ENCODE measurements at places on chromosomes 2 and 18. TPM values are rescaled to one million over a fixed set of nuclear protein-coding genes. Genes with fewer than 3 reads are reported as not detected.

DNA sequence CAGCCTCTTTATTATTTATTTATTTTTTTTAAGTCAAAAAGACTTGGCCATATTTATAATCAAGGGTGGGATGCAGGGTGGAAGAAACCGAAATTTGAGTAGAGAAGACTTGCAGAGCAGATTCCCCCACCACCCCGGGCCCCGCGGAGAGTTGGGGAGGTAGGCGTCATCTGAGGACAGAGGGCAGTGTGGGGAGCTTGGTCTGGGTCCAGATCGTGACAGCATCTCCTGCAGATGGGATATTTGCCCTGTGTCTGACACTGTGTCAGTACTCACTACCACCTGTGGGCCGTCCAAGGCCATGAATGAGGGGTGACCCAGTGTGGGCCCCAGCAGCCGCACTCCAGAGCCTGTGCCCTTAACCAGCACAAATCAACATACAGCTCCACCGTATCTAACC lies 10.5 kb upstream of the PRELID3A start:
- no peak overlapping the region for H3K27ac ChIP-seq
- H3K27me3 ChIP-seq: no peaks in the 10 kb centered on the region
- no peaks in the 10 kb centered on the region for H3K36me3 ChIP-seq
- no peak overlapping the region for H3K4me3 ChIP-seq

DNA sequence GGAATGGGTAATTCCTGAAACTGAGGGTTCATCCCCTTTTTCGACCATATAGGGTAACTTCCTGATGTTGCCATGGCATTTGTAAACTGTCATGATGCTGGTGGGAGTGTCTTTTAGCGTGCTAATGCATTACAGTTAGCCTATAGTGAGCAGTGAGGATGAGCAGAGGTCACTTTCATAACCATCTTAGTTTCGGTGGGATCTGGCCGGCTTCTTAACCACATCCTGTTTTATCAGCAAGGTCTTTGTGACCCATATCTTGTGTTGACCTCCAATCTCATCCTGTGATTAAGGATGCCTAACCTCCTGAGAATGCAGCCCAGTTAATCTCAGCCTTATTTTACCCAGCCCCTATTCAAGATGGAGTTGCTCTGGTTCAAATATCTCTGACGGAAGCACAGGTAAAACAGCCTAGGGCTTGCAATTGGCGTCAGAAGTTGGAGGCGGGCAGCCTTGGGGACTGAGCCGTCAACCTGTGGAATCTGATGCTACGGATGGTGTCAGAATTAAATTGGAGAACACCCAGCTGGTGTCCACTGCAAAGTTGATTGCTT lies 19.5 kb downstream of the RALBP1 start:
- H3K4me1 ChIP-seq: no peaks in the 10 kb centered on the region
- no peak overlapping the region for H3K27ac ChIP-seq
- no peak overlapping the region for H3K4me3 ChIP-seq
- no peaks in the 10 kb centered on the region for H3K36me3 ChIP-seq
- no peak for DNase-seq
- no peaks in the 10 kb centered on the region for H3K27me3 ChIP-seq

DNA sequence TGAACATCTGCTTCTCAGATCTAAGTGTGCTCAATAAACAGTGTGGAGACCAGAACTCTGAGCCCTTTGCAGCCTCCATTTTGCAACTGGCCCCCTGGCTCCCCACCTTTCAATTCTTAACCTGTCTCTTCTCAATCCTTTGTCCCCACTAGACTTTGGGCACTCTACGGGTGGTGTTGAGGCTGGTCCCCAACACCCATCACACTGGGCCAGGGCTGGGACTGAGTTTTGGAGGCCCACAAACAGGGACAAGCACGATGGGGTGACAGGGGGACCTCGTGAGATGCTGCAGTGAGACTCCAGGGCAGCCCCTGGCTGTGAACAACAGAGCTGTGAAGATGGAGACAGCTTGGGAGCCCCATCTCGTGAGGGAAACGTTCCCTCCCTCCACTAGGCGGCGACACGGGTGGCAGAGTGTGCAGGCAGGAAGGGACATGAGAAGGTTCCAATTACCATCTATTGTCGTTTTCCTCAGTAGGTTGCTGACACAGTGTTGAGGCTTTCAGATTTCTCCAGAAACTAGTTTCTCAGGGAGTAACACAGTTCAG lies 1.2 kb downstream of the ANKMY1 start:
- H3K27me3 ChIP-seq: no peaks in the 10 kb centered on the region
- H3K36me3 ChIP-seq: peaks cover 19% of the 10 kb centered on the region
- DNase-seq: peak; percentile 45
- peaks cover 33% of the 10 kb centered on the region for H3K4me1 ChIP-seq
- no peak overlapping the region for H3K27ac ChIP-seq

GRCh38 chr2:3348767-3349166 lies 28.9 kb downstream of the EIPR1 start:
- no peak overlapping the region for H3K27ac ChIP-seq

DNA sequence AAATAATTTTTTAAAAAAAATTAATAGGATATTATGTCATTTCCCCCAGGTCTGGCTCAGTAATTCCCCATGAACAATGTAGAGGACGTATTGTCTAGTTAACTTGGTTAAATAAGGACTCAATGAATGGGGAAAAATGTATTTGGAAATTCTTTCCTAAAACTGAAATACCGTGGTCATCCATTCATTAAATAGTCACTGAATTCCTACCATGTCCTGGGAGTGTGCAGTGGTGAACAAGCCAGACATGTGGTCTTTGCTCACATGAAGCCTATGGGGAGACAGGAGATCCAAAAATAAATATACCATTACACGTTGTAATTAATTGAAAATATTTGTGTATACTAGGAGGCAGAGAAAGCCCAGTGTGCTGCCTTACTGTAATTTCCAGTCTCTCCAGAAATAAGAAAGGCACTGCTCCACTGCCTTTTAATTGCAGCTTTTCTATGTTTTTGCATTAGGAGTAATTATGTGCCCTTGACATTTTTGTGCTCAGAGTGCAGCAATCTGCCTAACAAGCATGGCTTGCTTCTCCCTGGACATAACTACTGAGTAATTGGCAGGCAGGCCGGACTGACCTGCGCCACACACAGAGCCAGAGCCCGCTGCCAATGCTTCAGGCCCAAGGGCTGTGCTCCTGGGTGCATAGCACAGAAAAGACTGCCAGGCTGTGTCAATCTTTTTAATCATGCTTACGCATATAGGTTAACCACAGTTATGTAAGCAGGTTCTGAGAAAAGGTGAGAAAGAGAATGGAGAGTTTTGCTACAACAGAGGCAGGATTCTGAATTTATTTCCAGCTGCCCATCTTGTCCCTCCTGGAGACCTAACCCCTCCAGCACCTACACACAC lies 22.2 kb upstream of the TTC39C start:
- no peaks in the 10 kb centered on the region for H3K27me3 ChIP-seq
- no peaks in the 10 kb centered on the region for H3K36me3 ChIP-seq
- H3K27ac ChIP-seq: no peak overlapping the region
- DNase-seq: no peak
- no peaks in the 10 kb centered on the region for H3K4me1 ChIP-seq
- no peak overlapping the region for H3K4me3 ChIP-seq

DNA sequence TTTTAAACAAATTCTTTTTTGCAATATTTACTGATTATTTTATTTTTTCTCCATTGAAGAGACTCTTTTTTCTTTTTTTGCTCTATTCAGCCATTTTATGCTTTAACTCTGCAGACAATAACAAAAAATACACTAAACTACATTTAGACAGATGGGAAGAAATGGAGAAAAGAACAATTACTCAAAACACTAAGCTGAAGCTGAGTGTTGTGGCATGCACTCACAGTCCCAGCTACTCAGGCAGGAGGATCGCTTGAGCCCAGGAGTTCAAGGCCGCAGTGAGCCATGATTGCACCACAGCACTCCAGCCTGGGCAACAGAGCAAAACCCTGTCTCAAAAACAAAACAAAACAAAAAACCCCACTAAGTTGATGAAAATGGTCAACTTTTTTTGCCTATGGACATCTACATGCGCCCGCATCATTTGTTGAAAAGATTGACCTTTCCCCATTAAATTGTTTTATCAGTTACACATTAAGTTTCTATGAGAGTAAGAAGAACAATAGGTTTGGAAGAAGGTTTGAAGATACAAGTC lies 43.0 kb downstream of the E2F6 start:
- no peak overlapping the region for H3K4me3 ChIP-seq
- H3K27me3 ChIP-seq: no peaks in the 10 kb centered on the region
- H3K4me1 ChIP-seq: no peaks in the 10 kb centered on the region
- no peaks in the 10 kb centered on the region for H3K36me3 ChIP-seq
- H3K27ac ChIP-seq: no peak overlapping the region

GRCh38 chr2:230781130-230781797 lies 68.6 kb downstream of the CAB39 start:
- no peak overlapping the region for H3K4me3 ChIP-seq
- no peak overlapping the region for H3K27ac ChIP-seq
- H3K27me3 ChIP-seq: no peaks in the 10 kb centered on the region

The EPHA4 gene
- 4.9 TPM for polyA plus RNA-seq

The LAMA1 gene
- 2.3 TPM for polyA plus RNA-seq

The PAPOLG gene
- 12.8 TPM for polyA plus RNA-seq

DNA sequence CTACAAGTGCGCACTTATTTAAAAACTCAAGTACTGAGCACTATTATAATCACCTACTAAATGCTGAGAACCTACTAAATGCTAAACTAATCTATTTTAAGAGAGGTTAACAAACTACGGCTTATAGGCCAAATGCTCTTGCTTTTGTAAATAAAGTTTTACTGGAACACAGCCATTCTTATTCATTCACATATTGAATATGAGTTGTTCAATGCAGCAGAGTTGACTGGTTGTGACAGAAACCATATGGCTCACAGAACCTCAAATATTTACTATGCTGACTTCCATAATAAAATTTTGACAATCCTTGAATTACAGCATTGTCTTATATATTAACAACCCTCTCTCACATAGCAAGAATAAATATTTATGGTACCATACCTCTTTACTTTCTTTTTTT lies 103.2 kb downstream of the ZNF521 start:
- no peaks in the 10 kb centered on the region for H3K4me1 ChIP-seq
- no peak overlapping the region for H3K27ac ChIP-seq
- no peaks in the 10 kb centered on the region for H3K27me3 ChIP-seq
- no peak overlapping the region for H3K4me3 ChIP-seq

DNA sequence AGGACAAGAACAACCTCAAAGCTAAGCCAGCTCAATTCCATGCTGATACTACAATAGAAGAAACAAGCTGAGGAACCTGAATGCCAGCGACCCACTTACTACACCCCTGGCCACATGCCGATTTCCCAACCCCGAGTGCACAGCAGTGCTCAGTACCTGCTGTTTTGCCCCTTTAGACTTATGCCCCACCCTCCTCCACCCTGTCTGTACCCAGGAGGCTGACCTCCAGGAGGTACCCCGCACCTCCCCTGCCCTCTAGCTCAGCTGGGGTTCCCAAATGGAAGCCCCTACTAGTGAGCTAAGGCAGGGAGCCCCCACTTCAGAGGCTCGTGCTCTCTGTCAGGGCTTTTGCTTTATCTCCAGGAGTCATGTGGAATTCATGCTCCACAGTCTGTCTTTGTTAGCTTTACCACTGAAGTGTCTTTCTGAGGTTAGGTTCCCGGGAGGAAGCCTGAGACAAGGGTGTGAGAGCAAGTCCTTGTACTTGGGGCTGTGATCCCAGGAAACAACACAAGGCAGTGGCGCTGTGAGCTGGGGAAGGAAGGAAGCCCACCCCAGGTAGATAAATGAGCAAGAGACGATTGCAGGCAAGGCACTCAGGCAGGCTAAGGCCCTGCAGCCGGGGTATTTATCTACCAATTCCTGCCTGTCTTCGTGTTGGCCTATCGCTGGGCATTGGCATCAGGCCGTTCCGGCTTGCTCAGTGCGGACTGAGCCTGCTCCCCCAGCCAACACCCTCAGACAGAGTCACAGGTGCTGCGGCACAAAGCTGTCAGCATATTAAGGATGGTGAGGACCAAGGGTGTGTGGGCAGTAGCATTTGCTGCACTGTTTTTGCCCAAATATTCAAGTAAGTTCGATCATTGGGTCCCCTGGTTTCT lies 220.5 kb downstream of the CYP26B1 start:
- H3K4me3 ChIP-seq: no peak overlapping the region
- H3K27me3 ChIP-seq: no peaks in the 10 kb centered on the region
- peak; percentile 82 for DNase-seq
- H3K27ac ChIP-seq: peak overlapping the region; percentile 74
- peaks cover 29% of the 10 kb centered on the region for H3K4me1 ChIP-seq
- H3K36me3 ChIP-seq: no peaks in the 10 kb centered on the region

DNA sequence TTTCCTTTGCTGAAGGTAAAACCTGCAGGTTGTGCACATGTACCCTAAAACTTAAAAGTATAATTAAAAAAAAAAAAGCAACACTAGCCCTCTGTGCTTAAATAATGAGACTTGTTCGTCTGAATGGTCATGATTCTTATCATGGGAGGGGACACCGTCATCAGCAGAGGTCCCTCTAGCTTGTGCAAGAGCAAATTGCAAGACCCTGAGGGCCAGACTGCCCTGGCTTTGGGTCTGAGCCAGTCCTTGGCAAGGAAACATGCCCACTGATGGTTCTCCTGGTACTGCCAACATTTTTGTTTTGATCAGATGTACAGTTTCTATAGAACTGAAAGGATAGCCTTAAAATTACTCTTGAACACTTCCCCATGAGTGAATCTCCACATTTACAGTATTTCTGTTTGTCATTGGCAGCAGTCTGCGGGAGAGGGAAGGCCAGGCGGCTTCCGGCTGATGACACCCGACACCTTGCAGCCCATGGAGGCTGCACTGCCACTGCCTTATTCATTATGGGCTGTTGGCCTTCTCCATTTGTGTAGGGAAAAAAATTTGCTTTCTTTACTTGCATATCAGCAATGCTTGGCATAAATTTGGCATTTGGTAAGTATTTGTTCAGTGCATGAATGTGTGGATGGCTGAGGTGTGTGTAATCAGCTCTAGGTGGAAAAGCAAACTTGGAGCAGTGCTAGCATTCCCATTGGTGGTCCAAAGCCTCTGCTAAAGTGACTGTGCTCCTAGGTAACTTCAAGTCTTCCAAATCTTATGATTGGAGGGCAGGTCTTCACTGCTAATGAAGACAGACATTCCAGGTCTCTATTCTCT lies 161.6 kb upstream of the ALKAL2 start:
- no peak overlapping the region for H3K4me3 ChIP-seq
- H3K27me3 ChIP-seq: no peaks in the 10 kb centered on the region
- H3K27ac ChIP-seq: no peak overlapping the region
- no peaks in the 10 kb centered on the region for H3K36me3 ChIP-seq
- H3K4me1 ChIP-seq: no peaks in the 10 kb centered on the region

GRCh38 chr2:230889911-230890601 lies 25.3 kb downstream of the ITM2C start:
- no peak overlapping the region for H3K4me3 ChIP-seq
- H3K27ac ChIP-seq: no peak overlapping the region
- DNase-seq: peak; percentile 46
- peaks cover 4% of the 10 kb centered on the region for H3K4me1 ChIP-seq
- no peaks in the 10 kb centered on the region for H3K27me3 ChIP-seq
- H3K36me3 ChIP-seq: no peaks in the 10 kb centered on the region

- H3K4me1 ChIP-seq: peaks cover 5% of the 10 kb centered on the region
- no peak overlapping the region for H3K4me3 ChIP-seq
- DNase-seq: no peak
- no peaks in the 10 kb centered on the region for H3K36me3 ChIP-seq
- H3K27me3 ChIP-seq: no peaks in the 10 kb centered on the region
Measured at GRCh38 chr2:38626326-38627035, 23.8 kb upstream of the HNRNPLL start.

- DNase-seq: no peak
- no peaks in the 10 kb centered on the region for H3K36me3 ChIP-seq
- no peak overlapping the region for H3K27ac ChIP-seq
Measured at GRCh38 chr2:238650536-238650935, 197.3 kb upstream of the TWIST2 start.
